ENCODE measurements at places on chromosomes 2 and 18.

- H3K4me3 ChIP-seq: no peak overlapping the region
- no peak for DNase-seq
- no peak overlapping the region for H3K27ac ChIP-seq
Measured at GRCh38 chr2:103788389-103788788, 1026.6 kb downstream of the TMEM182 start.

GRCh38 chr18:34493099-34493544 is 217.0 kb upstream of the DTNA start:
- peaks cover 10% of the 10 kb centered on the region for H3K27me3 ChIP-seq
- no peaks in the 10 kb centered on the region for H3K36me3 ChIP-seq

GRCh38 chr2:134667541-134667940 is 51.3 kb downstream of the TMEM163 start:
- H3K4me1 ChIP-seq: no peaks in the 10 kb centered on the region
- H3K36me3 ChIP-seq: no peaks in the 10 kb centered on the region
- no peaks in the 10 kb centered on the region for H3K27me3 ChIP-seq
- DNase-seq: no peak
- H3K4me3 ChIP-seq: no peak overlapping the region

- no peak overlapping the region for H3K27ac ChIP-seq
- no peak for DNase-seq
- H3K36me3 ChIP-seq: no peaks in the 10 kb centered on the region
- no peak overlapping the region for H3K4me3 ChIP-seq
Measured at GRCh38 chr2:19748711-19749506, 152.9 kb downstream of the TTC32 start.

- no peak for DNase-seq
- H3K4me1 ChIP-seq: peaks cover 42% of the 10 kb centered on the region
- H3K27me3 ChIP-seq: no peaks in the 10 kb centered on the region
- no peak overlapping the region for H3K27ac ChIP-seq
Measured at GRCh38 chr2:239220341-239220740, 180.5 kb downstream of the HDAC4 start.

GRCh38 chr2:71309-72035 is 25.2 kb upstream of the FAM110C start:
- no peaks in the 10 kb centered on the region for H3K36me3 ChIP-seq
- H3K4me1 ChIP-seq: no peaks in the 10 kb centered on the region
- DNase-seq: no peak
- H3K27me3 ChIP-seq: no peaks in the 10 kb centered on the region

DNA sequence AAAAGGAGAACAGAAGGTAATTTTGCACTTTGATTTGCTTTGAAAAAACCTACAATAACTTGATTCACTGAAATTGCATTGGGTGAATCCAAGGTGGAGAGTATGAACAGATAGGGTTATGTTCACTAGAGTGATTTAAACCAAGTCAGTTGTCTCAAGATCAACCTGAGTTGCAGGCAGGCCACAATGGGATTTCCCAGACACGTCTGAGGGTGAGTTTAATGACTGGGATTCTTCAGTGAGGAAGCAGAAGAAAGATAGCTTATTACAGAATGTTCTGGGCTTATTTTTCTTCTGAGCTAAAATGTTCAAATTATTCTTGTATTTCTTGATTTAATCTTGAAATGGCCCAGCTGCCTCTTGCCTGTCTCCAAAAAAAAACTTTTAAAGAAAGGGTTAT is 20.1 kb downstream of the COL4A4 start:
- no peaks in the 10 kb centered on the region for H3K27me3 ChIP-seq
- H3K36me3 ChIP-seq: no peaks in the 10 kb centered on the region
- H3K4me1 ChIP-seq: peaks cover 9% of the 10 kb centered on the region
- no peak for DNase-seq
- no peak overlapping the region for H3K27ac ChIP-seq

- no peaks in the 10 kb centered on the region for H3K36me3 ChIP-seq
- no peak overlapping the region for H3K27ac ChIP-seq
- peaks cover 13% of the 10 kb centered on the region for H3K4me1 ChIP-seq
- no peak overlapping the region for H3K4me3 ChIP-seq
Measured at GRCh38 chr2:144194326-144195071, 325.4 kb downstream of the ZEB2 start.

- H3K4me1 ChIP-seq: no peaks in the 10 kb centered on the region
- no peak for DNase-seq
- no peak overlapping the region for H3K4me3 ChIP-seq
- no peaks in the 10 kb centered on the region for H3K36me3 ChIP-seq
Measured at GRCh38 chr18:62807396-62807795, 92.1 kb downstream of the PHLPP1 start.

DNA sequence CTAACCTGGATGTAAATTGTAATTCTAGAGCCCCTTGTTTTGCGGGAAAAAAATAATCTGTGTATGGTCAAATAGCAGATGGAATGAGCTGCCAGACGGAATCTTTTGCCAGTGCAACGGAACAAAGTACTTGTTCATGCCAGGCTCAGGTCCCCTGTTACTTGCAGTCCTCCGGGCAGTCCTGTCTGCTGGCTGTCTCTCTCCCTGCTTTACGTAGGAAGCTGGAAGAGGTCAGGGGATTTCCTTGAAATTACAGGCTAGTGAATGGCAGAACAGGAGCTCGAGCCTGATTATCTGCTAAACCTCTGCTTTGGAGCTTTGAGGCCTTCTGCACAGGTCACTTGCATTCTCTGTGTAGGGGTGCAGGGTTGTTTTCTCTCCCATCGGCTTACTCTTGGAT is 54.8 kb downstream of the LRRFIP1 start:
- no peaks in the 10 kb centered on the region for H3K36me3 ChIP-seq
- no peaks in the 10 kb centered on the region for H3K27me3 ChIP-seq
- no peak for DNase-seq
- no peak overlapping the region for H3K27ac ChIP-seq
- H3K4me1 ChIP-seq: peaks cover 22% of the 10 kb centered on the region

Data from GM23248 (cell line).